ENCODE measurements at places on chromosomes 1 and 21.

- DNase-seq: no peak
Measured at GRCh38 chr1:54936791-54937190, 43.6 kb upstream of the TMEM61 start.

DNA sequence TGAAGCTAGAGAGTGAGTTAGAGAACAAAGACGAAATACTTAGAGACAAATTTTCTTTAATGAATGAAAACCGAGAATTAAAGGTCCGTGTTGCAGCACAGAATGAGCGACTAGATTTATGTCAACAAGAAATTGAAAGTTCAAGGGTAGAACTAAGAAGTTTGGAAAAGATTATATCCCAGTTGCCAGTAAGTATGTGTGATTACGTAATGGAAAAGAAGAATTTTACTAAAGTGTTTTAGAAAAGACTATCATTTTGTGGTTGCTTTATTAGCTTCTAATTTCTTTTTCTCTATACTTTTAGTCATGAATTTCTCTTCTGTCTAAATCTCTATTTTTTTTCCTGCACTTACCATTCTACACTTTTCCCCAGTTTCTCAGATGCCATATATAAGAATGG lies 26.7 kb downstream of the CCDC18 start:
- DNase-seq: no peak

DNA sequence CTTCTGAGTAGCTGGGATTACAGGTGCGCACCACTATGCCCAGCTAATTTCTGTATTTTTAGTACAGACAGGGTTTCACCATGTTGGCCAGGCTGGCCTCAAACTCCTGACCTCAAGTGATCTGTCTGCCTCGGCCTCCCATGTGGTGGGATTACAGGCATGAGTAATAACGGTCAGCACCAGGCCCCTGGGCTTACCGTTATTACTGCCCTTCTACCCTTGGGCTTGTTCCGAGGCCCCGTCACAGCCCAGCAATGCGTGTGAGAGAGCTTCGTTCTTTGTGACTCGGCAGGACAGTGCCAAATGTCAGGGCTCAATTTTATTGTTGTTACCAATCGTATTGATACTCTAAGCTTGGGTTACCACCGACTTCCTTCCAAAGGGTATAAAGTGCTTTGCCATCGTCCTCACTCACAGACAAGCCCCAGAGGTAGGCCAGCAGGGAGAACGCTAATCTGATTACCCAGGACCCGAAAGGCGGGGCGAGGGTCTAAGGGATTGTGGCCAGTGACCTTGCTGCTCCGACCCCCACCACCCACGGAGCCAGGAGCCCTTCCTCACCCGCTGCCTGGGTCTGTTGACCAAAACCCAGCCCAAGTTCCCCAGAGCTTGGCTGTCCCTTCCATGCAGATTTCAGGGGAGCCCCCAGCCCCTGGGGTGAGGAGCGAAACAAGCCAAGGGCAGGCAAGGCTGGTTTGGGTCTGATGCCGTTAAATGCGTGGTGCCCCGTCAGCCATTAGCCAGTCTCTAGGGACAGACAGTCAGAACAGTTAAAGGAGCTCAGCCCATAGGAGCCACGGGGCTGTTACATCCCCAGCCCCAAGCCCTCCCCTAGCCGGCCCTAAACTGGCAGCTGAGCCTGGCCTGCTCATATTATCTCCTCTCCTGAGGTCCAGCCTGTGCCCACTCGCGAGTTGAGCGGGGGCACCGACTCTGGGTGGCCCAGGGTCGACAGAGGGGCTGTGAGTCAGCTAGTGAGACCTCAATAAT lies 54.9 kb upstream of the CASZ1 start:
- DNase-seq: no peak

GRCh38 chr1:3644273-3644672 lies 5.6 kb downstream of the WRAP73 start:
- no peak for DNase-seq

- DNase-seq: no peak
Measured at GRCh38 chr1:70324683-70325082, 29.8 kb downstream of the ANKRD13C start.

DNA sequence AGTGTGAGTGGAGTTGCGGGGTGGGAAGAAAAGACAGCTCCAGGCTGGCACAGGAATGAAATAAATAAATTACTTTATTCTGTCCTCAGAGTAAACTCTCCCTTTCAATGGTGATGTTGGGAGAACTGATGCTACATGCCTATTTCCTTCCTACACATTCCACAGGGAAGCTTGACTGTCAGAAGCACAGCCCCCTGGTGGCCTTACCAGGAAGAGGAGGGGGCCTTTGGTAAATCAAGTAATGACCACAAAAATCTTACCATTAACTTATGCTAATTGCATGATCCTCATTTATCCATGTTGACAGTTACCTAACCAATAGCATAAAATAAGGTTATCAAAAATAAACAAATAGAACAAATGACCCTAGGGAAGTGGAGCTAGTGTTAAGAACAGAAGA lies 605.0 kb upstream of the PKN2 start:
- DNase-seq: no peak

GRCh38 chr1:170663404-170664092 lies 383 bp upstream of the PRRX1 start:
- DNase-seq: no peak

GRCh38 chr1:28807046-28807445 lies 4.9 kb upstream of the OPRD1 start:
- DNase-seq: no peak

DNA sequence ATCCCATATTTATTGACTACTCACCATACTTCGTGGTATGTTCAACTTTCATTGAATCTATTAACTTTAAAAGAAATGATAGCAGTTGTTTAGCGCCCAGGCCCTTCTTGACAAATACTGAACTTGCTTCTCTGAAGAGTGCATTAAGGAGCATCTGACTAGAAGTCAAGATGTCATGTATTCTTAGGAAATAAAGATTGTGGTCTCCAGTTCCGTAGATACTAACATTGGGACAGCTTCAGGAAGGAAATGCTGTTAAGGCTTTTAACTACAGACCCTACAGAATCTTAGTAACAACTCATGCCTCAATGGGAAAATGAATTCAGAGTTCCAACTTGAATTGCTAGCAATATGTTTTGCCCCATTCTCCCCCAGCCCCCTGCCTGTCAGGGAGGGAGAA lies 14.8 kb downstream of the LYST start:
- DNase-seq: no peak

- no peak for DNase-seq
Measured at GRCh38 chr1:211236633-211237320, 22.4 kb upstream of the RCOR3 start.

GRCh38 chr1:239854922-239855321 lies 236.8 kb upstream of the FMN2 start:
- DNase-seq: no peak

DNA sequence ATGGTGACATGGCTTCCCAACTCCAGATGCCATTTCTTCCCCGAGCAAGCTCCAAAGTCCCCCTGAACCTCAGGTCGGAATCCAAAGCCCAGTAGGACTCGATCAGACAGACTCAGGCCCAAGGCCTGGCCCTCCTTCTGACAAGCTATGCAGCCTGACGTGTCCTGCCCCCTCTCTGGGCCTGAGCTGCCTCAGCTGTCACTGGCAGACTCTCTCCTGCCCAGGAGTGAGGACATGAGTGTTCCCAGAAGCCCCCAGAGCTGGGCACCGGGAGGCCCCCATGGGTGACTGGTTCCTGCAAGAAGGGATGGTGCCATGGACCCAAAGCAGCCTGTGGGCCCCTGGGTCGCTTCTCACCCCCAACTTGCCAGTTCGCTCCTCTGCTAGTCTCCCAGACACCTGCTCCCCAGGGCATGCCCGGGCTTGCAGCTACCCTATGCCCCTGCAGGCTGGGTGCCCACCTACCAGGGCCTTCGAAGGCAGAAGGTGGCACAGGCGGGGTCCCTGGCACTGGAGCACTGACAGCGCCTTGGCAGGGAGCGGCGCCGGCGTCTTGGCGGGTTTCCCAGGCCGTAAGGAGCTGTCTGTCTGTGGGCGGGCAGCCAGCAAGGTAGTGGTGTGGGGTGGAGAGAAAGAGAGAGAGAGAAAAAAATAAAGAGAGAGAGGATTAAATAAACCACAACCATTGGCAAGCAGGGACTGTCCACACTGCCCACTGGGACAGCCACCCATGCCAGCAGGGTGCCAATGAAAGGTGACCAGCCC lies 2.3 kb downstream of the EDN2 start:
- DNase-seq: peak; percentile 88

GRCh38 chr1:76680651-76681050 lies 186.6 kb upstream of the ST6GALNAC5 start:
- no peak for DNase-seq

DNA sequence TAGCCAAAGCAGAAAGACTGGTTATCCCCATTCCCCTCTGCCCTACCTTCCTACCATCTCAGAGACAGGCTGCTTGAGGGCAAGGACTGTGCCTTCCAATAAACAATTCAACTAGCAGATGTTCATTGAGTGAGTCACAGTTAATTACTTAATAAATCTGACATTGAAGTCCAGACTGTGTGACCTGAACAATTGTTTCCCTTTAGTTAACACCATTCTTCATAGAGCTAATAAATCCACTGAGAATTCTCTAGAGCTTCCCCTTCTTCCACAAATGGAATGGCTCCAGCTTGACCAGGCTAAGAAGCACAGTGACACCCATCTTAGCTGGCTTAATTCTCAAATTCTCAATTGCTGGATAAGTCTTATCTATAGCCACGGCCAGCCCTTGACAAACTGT lies 61.9 kb upstream of the GJA5 start:
- peak; percentile 94 for DNase-seq

GRCh38 chr21:40845441-40845995 lies 1.4 kb downstream of the DSCAM start:
- no peak for DNase-seq

DNA sequence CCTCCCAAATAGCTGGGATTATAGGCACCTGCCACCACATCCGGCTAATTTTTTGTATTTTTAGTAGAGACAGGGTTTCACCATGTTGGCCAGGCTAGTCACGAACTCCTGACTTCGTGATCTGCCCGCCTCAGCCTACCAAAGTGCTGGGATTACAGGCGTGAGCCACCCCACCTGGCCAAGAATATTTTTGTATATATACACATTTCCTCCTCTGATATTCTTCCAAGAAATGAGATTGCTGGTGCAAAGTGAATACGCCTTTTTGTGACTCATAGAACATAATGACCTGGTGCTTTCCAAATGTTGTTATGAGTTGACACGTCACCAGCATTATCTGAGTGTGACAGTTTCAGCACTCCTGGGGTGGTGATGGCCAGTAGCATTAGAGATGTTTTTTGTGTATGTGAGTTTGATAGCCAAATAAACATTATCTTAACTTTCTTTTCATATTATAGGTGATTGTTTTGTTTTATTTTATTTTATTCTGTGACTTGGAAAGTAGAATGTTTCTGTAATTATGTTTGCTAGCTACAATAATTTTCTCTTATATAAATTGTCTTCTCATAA lies 54.9 kb downstream of the KCNK1 start:
- peak; percentile 89 for DNase-seq

DNA sequence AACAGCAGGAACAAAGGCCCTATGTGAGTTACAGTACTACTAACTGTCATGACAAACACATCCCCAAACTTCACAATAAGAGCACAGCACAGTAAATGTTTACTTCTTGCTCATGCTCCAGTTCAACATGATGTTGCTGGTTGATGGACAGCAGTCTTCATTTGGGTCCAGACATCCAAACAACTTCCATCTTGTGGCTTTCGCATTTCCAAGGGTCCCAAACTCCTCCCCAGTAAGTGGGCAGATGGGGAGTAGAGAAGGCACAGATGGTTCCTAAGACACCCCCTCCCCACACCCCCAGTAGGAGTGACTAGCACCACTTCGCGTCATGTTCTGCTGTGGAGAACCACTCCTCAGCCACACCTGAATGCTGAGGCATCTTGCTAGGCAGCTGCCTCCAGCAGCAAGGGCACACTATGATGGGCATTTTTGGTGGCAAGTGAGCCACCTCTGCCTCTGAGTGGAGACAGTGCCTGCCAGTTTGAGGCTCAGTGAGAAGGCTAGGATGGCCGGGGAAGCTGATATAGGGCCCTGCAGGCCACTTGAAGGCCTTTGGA lies 32.7 kb upstream of the CD2 start:
- DNase-seq: no peak

- no peak for DNase-seq
Measured at GRCh38 chr1:184649451-184649888, 105.2 kb downstream of the EDEM3 start.

DNA sequence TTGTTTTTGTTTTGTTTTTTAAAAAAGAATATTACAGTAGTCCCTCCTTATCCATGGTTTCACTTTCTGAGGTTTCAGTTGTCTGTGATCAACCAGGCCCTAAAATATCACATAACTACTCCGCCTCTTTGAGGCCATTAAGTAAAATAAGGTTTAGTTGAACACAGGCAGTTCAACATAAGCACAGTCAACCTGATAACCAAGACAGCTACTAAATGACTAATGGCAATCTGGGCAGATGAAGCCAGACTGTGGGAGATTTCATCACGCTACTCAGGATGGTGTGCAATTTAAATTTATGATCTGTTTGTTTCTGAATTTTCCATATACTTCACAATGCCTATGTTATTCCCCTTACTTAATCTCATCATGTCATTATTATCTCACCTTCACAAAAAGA lies 30.1 kb downstream of the LDLRAD1 start:
- DNase-seq: no peak

DNA sequence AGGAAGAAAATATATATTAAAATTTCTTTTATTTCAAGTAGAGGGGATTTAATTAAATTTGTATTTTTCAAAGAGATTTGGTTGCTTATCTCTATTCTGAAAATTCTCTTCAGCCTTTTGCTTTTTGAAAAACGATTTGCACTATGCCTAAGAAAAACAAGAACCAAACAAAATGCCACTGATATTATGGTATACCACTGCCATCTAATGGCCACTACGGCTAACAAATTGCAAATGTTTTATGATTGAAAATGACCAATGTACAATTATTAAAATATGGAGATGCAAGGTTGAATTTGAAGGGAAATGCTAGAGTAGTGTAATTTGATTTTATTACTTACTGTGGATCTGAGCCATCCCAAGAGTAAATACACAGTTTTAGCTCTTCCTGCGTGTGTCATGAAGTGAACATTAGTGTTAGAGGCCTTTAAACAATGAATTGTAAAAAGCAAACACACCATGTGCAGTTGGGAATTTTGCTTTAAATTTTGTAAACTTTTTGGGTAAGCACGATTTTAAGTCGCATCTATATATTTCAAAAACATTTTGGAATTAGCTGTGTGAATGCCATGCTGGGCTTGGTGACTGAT lies 137.4 kb upstream of the USP25 start:
- no peak for DNase-seq

- peak; percentile 73 for DNase-seq
Measured at GRCh38 chr1:186183219-186183618, 191.8 kb downstream of the TPR start.

GRCh38 chr21:46356494-46357334 lies 32.8 kb downstream of the PCNT start:
- no peak for DNase-seq

- DNase-seq: no peak
Measured at GRCh38 chr1:52098139-52098871, 42.2 kb downstream of the BTF3L4 start.
